ENCODE measurements at places on chromosomes 5 and 9.

GRCh38 chr5:37112383-37112991, 136.7 kb downstream of the CPLANE1 start:
- no peak for DNase-seq

GRCh38 chr5:67192719-67193438, 3.7 kb downstream of the CD180 start:
- no peak for DNase-seq

DNA sequence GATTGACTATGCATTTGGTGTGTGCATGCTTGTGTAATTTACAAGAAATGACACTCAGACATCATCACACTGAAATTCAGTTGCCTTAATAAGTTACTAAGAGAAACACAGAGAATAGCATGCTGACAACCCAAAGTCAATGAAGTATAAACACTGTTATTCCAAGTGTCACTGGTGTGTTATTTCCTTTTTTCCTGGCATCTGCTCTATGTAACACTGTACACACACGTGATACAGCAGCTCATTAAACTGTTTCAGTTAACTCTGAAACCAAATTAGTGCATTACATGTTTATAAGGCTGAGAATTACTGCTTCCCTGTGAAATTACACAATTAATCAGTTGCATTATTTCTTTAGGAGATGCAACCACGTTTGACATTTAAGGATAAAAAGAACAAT, 252.7 kb downstream of the EFNA5 start:
- no peak for DNase-seq

- DNase-seq = no peak
These were observed 55.1 kb upstream of the MOCS2 start for GRCh38 chr5:53164478-53165165.

- no peak for DNase-seq
These were observed 990.4 kb downstream of the EFNA5 start for GRCh38 chr5:106680330-106680729.

GRCh38 chr9:75233011-75233410, 144.7 kb downstream of the OSTF1 start:
- DNase-seq = no peak

- DNase-seq = no peak
These were observed 1.9 kb downstream of the CDH18 start for GRCh38 chr5:19986031-19986619.

- no peak for DNase-seq
These were observed 461.8 kb downstream of the KIF4B start for GRCh38 chr5:155475318-155475717.

DNA sequence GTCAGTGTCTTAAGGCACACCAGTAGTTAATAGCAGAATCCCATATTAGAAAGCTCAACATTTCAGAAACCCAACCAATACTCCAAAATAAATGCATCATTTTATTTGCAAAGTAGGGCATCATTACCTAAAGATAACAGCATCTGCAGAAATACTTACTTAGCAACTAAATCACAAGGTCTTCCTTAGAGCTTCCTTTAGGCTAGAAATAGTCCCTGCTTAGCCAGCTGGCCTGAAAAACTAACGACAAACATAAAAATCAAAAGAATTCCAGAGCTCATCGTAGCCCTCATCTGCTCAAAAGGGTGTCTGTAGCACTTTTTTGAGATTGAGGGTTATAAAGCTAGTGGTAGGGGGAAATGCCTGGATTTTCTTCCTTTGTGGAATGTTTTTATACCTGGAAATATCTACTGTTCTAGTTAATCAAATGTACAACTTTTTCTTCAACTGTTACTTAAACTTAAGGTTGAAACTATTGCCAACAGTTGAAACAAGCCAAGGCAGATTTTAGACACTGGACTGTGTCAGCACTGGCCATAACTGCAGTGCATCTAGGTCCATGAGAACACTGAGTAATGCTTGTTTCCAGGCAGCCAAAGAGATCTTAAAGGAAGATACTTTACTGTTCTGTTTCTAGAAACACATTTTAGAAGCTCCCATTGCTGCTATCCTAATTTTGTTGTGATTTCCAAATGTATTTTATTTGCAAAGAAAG, 129.4 kb upstream of the RASA1 start:
- DNase-seq = no peak

GRCh38 chr5:137252512-137252911, 246.6 kb downstream of the SPOCK1 start:
- DNase-seq = no peak

GRCh38 chr9:136732444-136733178, 10.1 kb downstream of the LCN10 start:
- DNase-seq = no peak

Measured in NCI-H187 (cell line).